T-helper 1 cell (primary cell): ENCODE measurements at places on chromosomes 5 and 9.

DNA sequence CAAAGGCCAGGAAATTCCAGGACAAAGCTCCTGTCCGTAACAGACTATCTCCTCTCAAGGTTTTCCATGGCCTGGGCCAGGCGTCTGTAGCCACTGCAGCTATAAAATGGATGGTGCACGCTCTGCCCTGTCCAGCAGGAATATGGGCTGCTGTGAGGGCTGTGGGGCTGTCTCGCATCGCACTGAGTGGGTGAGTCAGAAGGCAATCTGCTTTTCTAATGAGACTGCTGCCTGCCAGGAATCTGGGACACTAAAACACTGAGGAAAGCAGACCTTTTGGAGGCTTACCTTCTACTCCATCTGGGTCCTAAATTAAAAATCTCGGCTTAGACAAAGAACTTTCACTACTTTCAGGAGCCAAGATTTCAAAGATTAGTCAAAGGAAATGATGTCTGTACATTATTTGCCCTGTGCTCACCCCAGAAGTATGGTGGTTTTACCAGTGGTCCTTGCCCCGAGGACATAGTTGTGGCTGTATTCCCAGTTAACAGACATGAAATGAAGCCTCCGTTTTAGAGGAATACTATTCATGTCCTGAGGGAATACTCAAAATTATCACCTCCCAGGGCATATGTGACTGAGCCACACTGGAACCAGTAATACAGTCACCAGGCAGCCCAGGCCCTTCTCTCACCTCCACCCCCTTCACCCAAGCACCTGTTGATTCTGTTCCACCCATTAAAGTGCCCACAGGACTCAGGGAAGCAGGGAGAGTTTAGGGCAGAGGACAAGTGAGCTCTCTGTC, 56.4 kb downstream of the PFDN1 start:
- DNase-seq, result no peak

- DNase-seq, result no peak
These were observed 347.6 kb downstream of the EBF1 start for GRCh38 chr5:158751961-158752655.

GRCh38 chr5:177565046-177565445, 10.7 kb upstream of the FAM193B start:
- no peak for DNase-seq

- DNase-seq, result no peak
These were observed 22.8 kb downstream of the LMNB1 start for GRCh38 chr5:126799780-126800179.

- no peak for DNase-seq
These were observed 73.0 kb downstream of the C9orf85 start for GRCh38 chr9:71984403-71984802.

DNA sequence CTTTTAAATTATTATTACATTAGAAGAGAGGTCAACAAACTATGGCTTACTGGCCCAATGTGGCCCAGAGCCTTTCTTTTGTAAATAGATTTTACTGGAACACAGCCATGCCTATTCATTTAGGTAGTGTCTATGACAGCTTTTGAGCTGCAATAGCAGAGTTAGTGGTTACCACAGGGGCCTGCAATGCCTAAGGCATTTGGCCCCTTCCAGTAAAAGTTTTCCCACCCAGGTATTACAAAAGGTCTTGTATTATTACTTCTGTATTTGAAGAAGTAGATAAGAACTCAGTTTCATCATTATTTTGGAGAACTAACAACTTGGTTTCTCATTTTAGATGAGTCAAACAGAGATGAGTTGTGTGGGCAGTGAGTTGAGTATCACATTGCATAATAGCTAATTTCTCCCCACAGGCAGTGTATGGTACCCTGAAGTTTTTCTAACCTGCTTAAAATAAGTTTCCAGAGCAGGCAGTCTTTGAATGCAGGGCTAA, 9.5 kb downstream of the MTRR start:
- no peak for DNase-seq

- DNase-seq, result no peak
These were observed 1.2 kb upstream of the ADAMTS6 start for GRCh38 chr5:65482736-65483545.

DNA sequence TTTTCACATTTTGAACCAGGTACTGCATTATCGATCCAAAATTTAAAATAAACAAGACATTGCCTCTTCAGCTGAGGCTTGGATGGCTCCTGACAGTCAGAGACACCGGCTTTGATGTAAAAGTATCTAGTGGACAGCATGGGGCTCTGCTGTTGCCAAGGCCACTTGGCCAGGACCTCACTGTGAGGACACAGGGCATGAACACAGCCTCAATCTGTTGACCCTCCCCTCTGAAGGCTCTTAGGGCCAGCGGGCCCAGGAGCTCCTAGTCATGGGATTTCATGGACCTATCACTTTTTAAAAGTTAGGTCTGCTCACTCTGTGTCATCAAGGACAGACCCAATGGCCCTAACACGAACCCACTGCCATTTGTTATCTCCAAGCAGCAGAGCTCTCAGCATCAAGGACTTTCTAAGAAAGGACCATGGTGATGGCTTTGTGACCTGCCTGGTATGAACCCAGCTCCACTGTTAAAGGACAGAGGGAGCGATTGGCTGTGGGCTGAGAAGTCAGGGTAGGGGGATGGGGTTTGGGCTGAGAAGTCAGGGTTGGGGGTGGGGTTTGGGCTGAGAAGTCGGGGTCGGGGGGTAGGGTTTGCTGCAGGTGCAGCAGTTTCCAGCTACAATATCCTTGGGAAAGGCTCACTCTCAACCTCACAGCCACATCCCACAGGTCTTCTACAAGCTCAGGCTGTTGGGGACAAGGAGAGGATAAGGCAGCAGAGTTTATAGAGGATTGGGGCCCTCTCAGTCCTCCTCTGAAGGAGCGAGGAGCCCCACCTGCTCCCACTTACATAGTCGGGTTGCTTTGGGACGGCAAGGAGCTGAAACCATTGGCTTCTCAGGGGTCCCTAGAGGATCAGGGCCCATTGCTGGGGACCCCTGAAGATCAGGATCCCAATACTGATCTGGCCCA, 146.8 kb downstream of the BARX1 start:
- no peak for DNase-seq

DNA sequence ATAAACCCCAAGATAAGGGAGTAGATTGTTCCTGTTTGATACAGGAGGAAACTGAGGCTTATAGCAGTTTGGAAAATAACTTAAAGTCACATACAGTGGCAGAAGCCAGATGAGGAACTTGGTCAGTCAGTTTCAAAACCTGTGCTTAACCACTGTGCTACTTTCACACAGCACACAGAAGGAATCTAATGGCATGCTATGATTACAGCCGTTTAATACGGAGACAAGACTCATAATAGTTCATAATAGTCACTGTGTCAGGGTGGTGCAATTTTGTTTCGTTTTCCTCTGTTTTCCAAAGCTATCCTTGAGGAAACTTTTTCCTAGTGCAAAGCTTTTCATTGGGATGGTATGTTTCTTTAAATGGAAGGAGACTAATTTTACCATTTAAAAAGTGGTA, 112.3 kb downstream of the GCNT1 start:
- no peak for DNase-seq

- no peak for DNase-seq
These were observed 12.1 kb upstream of the GRHPR start for GRCh38 chr9:37410354-37410861.

DNA sequence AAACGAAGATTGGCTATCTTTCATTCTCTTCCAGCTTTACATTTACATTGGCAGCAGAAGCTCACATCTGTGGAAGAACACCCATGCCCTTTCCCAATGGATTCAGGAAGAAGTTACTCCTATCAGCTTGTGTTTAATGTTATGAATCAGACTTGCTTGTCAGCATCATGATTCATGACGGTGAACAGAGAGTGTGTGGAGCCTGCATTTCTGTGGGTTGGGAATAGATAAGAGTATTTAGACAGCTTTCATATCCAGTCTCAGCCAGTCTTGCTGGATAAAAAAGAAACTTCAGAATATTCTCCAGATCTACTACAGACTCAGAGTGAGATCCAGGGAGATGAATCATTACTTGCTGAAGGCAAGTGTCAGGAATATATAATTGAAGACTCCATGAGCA, 812.9 kb upstream of the ZNF608 start:
- DNase-seq, result no peak

DNA sequence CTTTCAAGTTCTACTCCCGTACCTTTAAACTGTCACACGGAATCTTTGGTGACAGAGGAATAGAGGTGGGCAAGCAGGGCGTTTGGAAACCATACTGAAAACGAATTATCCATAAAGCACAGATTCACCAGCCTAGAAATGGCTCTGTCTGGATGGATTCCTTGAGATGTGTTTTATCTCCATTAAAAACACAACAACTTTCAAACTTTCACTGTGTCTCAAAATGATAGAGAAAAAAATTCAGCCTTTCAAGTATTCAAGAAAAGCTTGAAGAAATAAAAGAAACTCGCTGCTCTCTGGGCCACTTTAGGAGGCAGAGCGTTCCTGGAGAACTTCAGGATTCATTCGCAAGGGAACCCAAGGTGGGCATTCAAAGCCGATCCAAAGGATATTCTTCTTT, 589 bp upstream of the THBS4 start:
- DNase-seq, result no peak

DNA sequence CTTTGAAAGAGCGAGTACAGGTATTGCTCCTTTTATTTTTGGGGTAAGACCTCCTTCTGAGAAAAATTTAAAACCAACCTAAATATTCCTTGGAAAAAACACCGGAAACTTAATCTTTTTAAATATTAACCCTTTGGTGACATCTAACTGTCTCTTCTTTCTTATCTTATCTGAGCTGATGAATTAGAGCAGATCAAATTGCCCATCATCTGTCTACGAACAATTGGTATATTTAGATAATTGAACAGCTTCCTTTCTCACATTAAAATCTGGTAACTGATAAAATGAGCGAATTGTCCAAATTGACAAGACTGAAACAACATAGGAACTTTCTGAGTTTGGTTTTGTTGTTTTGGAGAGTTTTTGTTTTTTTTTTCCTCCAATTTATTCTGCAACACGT, 2.0 kb downstream of the ISL1 start:
- DNase-seq, result no peak

DNA sequence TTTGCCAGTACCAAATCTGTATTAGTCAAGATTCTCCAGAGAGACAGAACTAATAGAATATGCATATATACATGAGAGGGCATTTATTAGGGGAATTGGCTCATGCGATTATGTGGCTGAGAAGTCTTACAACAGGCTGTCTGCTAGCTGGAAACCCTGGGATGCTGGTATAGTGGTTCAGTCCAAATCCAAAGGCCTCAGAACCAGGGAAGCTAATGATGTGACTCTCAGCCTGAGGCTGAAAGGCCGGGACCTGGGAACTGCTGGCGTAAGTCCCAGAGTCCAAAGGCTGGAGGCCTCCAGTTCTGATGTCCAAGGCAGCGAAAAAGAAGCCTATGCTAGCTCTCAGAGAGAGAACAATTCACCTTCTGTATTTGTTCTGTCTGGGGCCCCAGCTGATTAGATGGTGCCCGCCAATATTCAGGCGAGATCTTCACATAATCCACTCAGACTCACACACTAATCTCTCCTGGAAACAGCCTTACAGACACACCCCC, 84.1 kb downstream of the KIAA1958 start:
- DNase-seq, result no peak

GRCh38 chr5:3346111-3346820, 249.4 kb upstream of the IRX1 start:
- DNase-seq, result no peak
